ENCODE measurements at places on chromosomes 12 and 14.

DNA sequence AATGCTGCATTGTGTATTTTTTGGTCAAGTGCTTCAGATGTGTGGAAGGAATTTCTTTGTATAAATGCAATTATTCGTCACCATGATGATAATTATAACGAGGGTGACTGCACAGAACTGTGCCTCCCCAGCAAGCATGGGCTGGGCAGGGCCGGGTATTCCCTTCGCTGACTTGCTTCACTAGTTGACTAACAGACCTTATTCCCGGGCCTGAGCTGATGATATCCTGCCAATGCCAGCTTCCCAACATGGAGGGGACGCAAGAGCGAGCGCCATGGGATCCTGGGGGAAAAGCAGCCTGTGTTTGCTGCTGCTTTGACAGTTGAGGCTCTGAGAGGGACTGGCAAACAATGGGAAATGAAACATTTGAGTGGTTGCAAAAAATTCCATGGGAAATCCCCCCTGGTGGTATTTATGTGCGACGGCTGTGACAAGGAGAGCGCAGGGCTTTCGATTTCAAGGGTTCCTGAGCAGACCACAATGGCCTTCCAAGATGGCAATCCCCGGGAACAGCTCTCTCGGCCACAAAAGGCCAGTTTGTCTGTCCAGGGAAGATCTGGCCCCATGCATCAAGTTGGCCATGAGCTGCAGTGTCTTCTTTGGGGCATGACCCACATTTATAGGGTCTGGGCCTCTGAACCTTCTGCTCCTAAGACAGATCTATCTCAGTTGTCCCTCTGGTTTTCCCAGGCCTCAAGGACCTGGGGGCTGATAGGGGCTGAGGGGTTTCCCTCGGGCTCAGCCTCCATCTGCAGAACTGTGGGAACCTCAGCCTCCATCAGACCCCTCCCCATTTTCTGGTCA lies 21.9 kb upstream of the MAP1LC3B2 start:
- no peak for DNase-seq

- DNase-seq = no peak
Measured at GRCh38 chr12:119649202-119649808, 18.6 kb upstream of the PRKAB1 start.

DNA sequence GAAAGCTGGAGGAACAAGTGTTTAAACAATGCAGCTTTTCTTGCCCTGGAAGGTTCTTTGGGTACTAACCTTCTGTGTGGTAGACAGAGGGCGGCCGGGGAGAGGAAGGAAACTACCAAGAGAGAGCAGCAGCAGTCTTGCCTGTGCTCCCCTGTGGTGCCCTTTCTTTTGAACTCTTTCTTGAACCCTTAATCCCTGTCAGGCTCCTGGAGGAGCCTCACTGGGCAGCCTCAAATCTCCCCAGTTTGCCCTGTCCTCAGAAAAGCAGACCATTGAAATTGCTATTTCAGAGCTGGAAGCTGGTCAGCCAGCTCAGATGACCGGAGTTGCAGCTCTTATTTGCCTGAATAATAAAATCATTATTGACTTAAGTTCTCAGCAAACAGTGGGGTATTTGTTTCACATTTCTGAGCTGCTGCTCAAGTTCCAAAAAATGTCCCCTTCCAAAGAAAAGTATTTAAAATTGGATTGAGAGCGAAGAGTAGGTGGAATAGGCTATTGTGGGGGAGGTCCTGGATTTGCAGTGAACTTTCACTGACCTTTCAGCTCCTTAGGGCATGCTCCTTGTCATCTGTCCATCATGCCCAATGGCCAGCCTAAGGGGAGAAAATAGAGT lies 42.1 kb upstream of the RNASE3 start:
- no peak for DNase-seq

- DNase-seq = no peak
Measured at GRCh38 chr12:111732786-111733185, 33.9 kb upstream of the ALDH2 start.

GRCh38 chr12:57602544-57602943 lies 2.1 kb upstream of the DTX3 start:
- DNase-seq = no peak

GRCh38 chr12:109157986-109158385 lies 41.6 kb downstream of the ACACB start:
- DNase-seq = no peak

DNA sequence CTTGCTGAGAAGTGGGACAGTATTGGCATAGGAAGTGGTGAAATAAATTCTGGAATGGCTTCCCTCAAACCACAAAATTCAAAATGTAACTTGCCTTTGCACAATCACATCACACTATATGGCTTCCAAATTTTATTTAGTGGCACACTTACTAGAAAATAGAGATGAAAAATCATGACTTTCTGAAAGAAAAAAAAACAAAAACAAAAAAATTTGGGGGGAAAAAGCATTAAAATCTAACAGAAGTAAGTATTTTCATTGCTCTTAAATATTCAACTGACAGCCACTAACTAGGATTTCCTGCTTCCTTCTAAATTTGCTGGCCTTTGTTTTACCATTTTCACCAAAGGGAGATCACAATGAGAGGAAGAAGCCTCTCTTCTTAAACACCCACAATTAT lies 23.0 kb downstream of the ATF7 start:
- DNase-seq = no peak

- DNase-seq = no peak
Measured at GRCh38 chr14:89753828-89754412, 200.6 kb downstream of the EFCAB11 start.

- DNase-seq = no peak
Measured at GRCh38 chr12:59179231-59179630, 258.9 kb upstream of the LRIG3 start.

DNA sequence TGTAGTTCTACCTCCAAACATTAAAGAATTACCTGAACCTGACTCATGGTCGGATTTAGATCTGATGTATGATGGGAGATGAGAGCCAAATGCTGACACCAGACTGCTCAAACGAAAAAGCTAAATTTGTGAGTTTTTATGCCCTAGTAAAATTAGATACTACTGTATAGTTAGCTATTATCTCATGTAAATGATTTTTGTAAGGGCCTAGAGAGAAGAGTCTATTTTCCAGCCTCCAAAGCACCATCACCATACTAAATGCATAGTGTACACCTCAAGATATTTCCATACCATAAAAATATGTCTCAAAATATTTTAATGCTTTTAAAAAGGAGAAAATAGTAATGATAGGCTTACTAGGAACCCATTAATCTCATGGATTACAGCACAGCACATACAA lies 18.3 kb downstream of the ANKS1B start:
- DNase-seq = no peak

- DNase-seq = no peak
Measured at GRCh38 chr14:30005114-30005808, 77.6 kb upstream of the PRKD1 start.

- DNase-seq = no peak
Measured at GRCh38 chr14:23538785-23539184, 12.8 kb downstream of the ZFHX2 start.

DNA sequence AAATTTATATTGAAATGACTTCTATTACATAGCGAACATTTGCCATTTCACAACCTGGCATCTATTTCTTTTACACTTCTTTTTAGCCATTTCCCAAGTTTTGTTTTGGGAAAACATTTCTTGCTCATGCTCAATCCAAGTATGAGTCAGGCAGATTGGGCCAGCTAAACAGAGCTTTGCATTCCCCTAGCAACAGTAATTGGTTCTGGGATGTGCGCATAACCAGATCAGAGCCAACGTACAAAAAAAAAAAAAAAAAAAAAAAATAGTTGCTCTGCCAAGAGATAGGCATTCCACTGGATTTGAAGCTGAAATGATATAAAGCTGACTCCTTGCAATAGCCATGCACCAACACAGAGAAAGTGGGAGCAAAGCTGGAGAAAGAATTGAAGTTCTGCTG lies 37.5 kb downstream of the PLCZ1 start:
- DNase-seq = no peak

DNA sequence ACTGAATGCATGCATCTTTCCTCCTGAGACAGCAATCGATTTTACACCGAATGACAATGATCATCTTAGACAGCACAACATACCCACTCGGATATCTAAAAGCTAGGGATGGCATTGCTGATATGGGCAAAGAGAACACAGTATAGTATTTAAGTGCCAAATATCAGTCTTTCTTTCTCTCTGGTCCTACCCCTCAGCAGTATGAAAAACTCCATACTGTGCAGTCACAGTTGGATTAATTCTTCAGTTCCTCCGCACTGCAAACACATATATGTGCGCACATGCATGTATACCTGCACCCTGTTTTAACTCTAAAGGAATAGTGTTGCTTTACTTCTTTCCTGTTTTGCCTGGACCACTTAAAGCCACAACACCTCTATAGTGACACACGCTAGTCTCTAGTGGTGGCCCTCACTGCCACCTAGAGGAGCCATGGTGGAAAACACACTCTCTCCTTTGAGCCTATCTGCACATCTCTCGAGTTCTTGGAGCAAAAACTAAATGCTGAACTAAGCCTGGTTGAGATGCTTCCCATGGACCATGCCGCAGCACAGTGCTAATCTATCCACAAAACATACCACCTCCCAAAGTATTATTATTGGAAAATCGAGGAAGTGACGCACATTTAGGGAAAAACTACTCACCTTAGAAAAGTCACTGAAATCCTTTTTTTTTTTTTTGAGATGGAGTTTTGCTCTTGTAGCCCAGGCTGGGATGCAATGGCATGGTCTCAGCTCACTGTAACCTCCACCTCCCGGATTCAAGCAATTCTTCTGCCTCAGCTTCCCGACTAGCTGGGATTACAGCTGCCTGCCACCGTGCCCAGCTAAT lies 11.9 kb downstream of the TMEM52B start:
- peak; percentile 11 for DNase-seq

DNA sequence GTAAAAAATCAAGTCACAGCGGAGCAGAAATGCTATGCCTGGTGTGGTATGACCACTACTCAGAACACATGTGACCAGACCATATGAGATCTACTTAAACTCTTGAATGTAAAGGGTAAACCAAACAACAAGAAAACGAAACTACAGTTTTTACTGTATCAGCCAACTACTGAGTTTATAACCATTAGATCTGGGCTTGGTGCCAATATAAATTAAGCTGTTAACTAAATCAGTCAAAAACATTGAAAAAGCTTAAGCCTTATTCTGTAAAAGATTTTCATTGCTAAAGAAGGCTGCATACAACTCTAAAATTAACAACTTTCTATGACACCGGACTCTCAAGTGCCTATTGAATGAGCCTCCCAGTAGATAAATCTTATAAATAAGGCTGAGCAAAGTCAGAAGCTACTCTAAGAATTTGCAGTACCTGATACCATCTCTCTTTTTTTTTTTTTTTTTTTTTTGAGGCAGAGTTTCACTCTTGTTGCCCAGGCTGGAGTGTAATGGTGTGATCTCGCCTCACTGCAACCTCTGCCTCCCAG lies 35.4 kb downstream of the SPTLC2 start:
- no peak for DNase-seq

- no peak for DNase-seq
Measured at GRCh38 chr14:75751296-75751695, 90.2 kb downstream of the TTLL5 start.

DNA sequence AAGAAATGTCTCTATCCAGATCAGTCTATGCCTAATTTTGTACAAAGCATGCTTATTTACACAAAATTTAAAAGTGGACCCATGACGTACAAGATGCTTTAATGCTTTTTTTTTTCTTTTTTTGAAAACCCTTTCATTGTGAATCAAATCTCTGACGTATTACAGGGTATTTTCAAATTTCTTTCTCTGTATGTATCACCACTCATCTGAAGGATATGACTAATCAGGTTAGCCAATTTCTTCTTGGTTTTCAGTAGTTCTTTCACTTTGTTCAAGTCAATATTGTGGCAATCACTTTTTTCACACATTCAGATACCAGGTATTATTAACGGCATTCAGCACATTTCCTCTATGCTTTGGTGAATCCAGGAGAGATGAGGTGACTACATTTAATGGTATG lies 685.3 kb downstream of the TRHDE start:
- no peak for DNase-seq

GRCh38 chr12:54005531-54005852 lies 3.3 kb upstream of the HOXC8 start:
- DNase-seq = no peak

- DNase-seq = no peak
Measured at GRCh38 chr12:123907726-123908476, 64.7 kb downstream of the CCDC92 start.

GRCh38 chr14:58628406-58628805 lies 9.4 kb upstream of the DACT1 start:
- no peak for DNase-seq

GRCh38 chr14:105532735-105533141 lies 6.4 kb downstream of the TMEM121 start:
- DNase-seq = no peak

GRCh38 chr14:91420686-91421085 lies 3.1 kb upstream of the CCDC88C start:
- DNase-seq = no peak

DNA sequence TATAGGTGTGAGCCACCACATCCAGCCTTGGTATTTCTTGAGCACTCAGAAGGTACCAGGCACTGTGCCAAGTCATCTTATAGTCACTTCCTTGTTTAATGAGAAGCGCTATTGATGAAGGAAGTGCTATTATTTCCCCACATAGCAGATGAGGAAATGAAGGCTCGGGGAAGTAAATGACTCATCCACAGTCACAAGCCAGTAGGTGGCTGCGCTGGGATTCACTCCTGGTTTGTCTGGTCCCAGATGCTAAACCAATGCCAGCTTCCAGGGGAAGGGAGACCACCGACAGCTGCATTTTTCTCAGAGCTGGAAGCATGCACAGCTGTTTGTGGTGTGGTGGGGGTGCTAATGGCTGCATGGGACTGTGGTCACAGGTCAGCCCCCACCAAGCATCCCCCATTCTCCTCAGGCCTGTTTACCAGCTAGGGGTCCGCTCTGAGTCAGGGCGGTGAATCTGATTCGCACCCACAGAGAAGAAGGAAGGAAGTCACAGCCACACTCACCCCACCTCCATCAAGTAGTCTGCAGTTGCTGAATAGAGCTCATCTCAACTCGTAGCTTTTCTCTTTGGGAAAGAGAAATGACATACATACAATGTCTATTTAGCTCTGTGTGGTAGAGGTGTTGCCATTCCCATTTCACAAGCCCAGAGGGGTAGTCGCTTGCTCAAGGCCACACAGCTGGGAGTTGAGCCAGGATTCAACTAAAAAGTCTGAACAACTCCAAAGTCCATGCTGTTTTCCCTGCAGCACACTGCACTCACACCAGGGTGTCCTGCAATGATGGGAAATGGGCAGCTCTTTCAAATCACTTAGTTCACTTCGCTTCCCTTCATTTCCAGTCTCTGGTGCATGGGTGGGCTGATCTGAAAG lies 6.3 kb upstream of the LTBP2 start:
- DNase-seq = peak; percentile 33

DNA sequence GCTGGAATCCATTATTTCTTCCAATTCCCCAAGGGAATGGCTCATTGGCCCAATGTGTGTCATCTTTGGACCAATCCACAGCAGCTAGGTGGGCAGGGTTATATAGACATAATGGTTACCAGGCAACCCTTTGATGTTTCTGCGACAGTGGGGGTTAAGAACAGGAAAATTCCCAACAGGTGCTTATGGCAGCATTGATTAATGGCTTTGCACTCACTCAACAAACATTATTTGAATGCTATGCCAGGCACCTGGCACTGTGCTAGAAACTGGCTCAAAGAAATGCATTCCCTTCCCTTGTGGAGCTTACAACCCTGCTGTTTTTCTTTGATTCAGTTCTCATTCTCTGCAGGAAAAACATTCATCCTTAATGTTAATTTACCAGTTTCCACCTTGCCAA lies 1221.0 kb downstream of the AACS start:
- DNase-seq = no peak

Data from activated CD8-positive, alpha-beta memory T cell treated with anti-CD3 and anti-CD28 coated beads for 48 hours (primary cell).